ENCODE measurements at places on chromosomes 16 and 17. TPM values are rescaled to one million over a fixed set of nuclear protein-coding genes. Genes with fewer than 3 reads are reported as not detected.

- no peak overlapping the region for H3K4me3 ChIP-seq
- peaks cover 46% of the 10 kb centered on the region for H3K27me3 ChIP-seq
- H3K4me1 ChIP-seq, result peaks cover 20% of the 10 kb centered on the region
- no peak overlapping the region for H3K27ac ChIP-seq
Observed at GRCh38 chr16:86809458-86809955, 231.2 kb downstream of the FOXL1 start.

GRCh38 chr17:82598256-82599119 lies 49.8 kb downstream of the WDR45B start:
- H3K36me3 ChIP-seq, result peaks cover 17% of the 10 kb centered on the region
- H3K27ac ChIP-seq, result no peak overlapping the region
- no peaks in the 10 kb centered on the region for H3K27me3 ChIP-seq
- DNase-seq, result no peak

- H3K4me3 ChIP-seq, result no peak overlapping the region
- no peak for DNase-seq
- H3K4me1 ChIP-seq, result no peaks in the 10 kb centered on the region
- H3K36me3 ChIP-seq, result peaks cover 9% of the 10 kb centered on the region
- H3K27ac ChIP-seq, result no peak overlapping the region
- H3K27me3 ChIP-seq, result no peaks in the 10 kb centered on the region
Observed at GRCh38 chr16:89120281-89120680, 26.6 kb downstream of the ACSF3 start.

GRCh38 chr17:7586673-7587419 lies 3.0 kb downstream of the SOX15 start:
- H3K27ac ChIP-seq, result peak overlapping the region; percentile 82
- peaks cover 36% of the 10 kb centered on the region for H3K4me1 ChIP-seq
- H3K36me3 ChIP-seq, result peaks cover 12% of the 10 kb centered on the region
- H3K4me3 ChIP-seq, result peak overlapping the region; percentile 20

GRCh38 chr17:68437979-68438822 lies 19.1 kb downstream of the WIPI1 start:
- DNase-seq, result no peak
- no peak overlapping the region for H3K4me3 ChIP-seq
- peaks cover 5% of the 10 kb centered on the region for H3K36me3 ChIP-seq
- peak overlapping the region; percentile 18 for H3K27ac ChIP-seq
- H3K4me1 ChIP-seq, result peaks cover 36% of the 10 kb centered on the region

DNA sequence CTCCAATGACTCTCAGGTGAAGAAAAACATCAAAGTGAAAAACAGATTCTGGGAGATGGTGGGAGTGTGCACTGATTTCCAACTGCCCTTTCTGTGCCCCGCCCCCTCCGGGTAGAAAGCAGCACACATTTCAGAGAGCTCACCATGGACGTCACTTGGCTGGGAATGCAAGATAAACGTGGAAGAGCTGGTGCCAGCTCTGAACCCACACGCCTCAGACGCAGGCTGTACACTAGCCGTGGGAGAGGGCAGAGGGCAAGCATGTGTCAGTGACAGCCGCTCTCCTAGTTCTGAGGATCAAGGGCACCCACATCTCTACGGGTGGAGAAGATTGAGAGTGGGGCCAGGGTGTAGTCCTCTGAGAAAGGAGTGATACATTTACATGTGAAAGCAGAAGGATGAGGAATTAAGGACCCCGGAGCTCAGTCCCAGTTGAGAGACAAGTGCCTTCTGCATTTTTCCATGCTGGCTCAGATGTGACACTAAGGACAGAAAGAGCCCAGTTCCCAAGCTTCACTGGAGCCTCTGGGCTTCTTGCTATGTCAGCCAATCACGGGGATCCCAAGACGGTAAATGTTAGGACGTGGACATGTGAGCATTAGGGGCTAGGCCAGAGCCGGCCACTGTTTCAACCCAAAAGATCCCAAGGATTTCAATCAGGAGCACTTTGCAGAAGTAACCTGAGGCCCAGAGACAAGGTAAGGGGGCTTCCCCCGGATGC lies 101.3 kb downstream of the ZFHX3 start:
- H3K36me3 ChIP-seq, result peaks cover 36% of the 10 kb centered on the region
- H3K27ac ChIP-seq, result peak overlapping the region; percentile 66
- peaks cover 59% of the 10 kb centered on the region for H3K4me1 ChIP-seq
- DNase-seq, result no peak

DNA sequence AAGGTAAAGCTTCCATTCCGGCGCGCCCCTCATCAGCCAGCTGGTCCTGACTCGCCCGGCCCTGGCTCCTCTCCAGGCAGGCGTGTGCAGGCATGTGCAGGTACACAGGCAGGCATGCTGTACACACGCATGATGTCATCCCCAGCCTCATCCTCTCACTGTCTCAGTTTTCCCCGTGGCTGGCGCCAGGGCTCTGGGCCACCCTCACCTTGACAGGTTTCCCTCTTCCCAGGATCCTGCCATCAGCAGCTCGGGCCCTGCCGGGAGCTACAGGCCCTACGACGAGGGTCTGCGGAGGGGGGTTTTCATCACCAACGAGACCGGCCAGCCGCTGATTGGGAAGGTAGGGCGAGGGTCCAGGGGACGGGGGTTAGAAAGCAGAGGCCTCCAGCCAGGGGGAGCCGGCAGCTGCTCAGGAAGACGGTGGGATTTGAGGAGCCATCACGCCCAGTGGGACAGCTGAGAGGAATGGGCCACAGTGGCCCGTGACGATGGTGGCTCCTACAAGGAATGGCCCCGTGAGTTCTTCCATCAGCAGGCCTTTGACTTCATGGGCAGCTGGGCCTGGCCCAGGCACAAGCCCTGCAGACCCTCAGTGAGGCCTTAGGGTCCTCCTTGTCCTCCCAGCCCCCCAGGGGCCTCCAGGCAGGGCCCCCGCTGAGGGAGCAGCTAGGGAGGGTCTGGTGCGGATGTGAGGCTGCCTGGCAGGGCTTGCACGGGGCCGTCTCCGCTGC lies 8.5 kb downstream of the GAA start:
- H3K4me3 ChIP-seq, result no peak overlapping the region
- H3K4me1 ChIP-seq, result peaks cover 10% of the 10 kb centered on the region
- no peak for DNase-seq
- no peak overlapping the region for H3K27ac ChIP-seq
- H3K36me3 ChIP-seq, result no peaks in the 10 kb centered on the region
- H3K27me3 ChIP-seq, result no peaks in the 10 kb centered on the region

DNA sequence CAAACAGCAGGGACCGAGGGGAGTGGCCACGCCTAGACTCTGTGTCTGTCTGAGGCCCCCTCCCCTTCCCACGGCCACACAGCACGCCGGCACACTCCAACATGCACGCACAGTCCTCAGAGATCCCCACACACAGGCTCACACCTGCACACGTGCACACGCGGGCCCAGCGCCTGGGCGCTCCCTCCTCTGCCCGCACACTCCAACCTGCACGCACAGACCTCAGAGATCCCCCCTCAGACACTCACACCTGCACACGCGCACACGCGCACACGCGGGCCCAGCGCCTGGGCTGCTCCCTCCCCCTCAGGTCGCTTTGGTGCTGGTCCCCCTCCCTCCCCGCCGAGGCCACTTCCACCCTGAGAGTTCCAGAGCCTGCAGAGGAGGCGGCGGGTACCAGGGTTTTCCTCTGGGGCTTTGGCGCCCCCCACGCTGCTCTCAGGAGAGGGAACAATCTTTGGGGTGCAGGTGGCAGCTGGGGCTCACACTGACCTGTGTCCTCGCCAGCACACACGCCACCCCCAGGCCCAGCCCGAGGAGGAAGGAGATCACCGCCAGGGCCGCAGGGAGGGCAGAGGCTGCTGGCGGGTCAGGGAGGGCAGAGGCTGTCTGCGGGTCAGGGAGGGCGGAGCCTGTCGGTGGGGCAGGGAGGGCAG lies 1.6 kb downstream of the CD7 start:
- DNase-seq, result no peak
- no peaks in the 10 kb centered on the region for H3K27me3 ChIP-seq
- H3K4me3 ChIP-seq, result no peak overlapping the region
- H3K27ac ChIP-seq, result no peak overlapping the region
- H3K36me3 ChIP-seq, result no peaks in the 10 kb centered on the region
- peaks cover 6% of the 10 kb centered on the region for H3K4me1 ChIP-seq

GRCh38 chr17:6140188-6140587 lies 70.0 kb downstream of the WSCD1 start:
- no peak overlapping the region for H3K27ac ChIP-seq
- H3K4me1 ChIP-seq, result no peaks in the 10 kb centered on the region
- peaks cover 30% of the 10 kb centered on the region for H3K27me3 ChIP-seq
- H3K36me3 ChIP-seq, result no peaks in the 10 kb centered on the region

The ETV4 gene
- 28.2 TPM for total RNA-seq

The SLC52A1 gene
- 1.5 TPM for total RNA-seq

The ZNF276 gene
- 21.1 TPM for total RNA-seq

The LRRC37A gene
- total RNA-seq, result 2.3 TPM

The KCNJ18 gene
- total RNA-seq, result not detected

The SOX8 gene
- total RNA-seq, result 1.4 TPM

The UTP18 gene
- total RNA-seq, result 38.8 TPM

The SALL1 gene
- 8.0 TPM for total RNA-seq

Measured in type B pancreatic cell (in vitro differentiated cells).